Activated CD8-positive, alpha-beta memory T cell treated with anti-CD3 and anti-CD28 coated beads, Interleukin-2, amount 50 U/mL, for 48 hours (primary cell): ENCODE measurements at places on chromosomes 7 and 10.

- DNase-seq = no peak
Observed at GRCh38 chr10:6990891-6991290, 410.8 kb upstream of the PRKCQ start.

DNA sequence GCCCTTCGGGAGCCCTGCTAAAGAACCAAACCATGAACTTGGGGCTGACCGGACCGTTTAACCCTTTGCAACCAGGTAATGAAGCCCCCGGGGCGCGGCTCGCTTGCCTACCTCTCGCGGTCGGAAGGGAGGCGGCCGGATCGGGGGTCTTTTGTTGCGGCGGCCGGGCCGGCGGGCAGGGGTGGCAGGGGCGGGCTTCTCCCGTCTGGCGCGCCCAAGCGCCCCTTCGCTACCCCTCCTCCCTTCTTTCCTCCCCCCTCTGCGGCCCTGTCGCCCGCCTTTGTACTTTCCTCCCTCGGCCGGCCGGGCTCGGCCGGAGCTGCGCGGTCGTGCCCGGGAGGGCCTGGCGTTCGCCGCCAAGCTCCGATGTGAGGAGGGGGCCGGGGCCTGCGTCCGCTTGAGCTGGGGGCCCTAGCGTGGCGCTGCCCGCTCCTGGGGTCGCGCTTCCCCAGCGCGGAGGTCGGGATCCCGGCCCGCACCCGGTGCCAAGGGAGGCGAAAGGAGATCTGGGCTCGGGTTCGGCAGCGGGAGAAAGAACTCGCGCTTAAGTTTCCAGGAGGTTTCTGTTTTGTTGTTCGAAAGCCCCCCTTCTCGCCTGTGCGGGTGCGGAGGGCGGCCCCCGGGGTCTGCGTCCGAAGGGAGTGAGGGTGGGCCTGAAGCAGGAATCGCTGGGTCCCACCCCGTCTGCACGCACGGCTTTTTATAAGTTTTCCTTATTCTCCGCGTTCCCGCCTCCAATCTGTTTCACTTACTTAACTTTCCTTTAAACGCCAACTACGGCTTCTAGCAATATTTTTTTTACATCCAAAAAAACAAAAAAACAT is 436.8 kb upstream of the GALNT17 start:
- DNase-seq = no peak

DNA sequence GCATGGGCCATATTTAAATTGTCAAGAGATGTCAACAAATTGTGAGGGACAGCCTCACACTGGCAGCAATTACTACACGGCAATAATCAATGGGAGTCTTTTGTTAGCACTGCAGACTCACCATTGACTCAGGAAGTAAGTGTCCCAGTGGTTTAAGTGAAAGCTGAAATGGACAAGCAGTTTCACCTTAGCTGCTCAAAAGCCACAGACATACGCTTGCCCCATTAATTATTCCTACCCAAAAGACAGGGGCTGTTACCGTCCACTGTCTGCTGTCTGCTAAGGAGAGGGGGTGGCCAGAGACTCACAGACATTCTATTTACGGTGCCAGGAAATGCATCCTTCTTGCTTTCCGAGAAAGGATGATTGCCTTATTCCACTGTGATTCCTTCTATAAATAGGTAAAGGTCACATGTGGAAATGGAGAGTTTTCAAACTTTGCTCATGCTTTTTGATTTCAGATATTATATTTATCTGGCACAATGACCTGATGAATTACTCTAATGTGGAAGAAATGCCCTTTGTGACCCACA is 309.7 kb upstream of the NFE2L3 start:
- DNase-seq = no peak

- no peak for DNase-seq
Observed at GRCh38 chr7:85750454-85750949, 563.6 kb upstream of the SEMA3D start.

DNA sequence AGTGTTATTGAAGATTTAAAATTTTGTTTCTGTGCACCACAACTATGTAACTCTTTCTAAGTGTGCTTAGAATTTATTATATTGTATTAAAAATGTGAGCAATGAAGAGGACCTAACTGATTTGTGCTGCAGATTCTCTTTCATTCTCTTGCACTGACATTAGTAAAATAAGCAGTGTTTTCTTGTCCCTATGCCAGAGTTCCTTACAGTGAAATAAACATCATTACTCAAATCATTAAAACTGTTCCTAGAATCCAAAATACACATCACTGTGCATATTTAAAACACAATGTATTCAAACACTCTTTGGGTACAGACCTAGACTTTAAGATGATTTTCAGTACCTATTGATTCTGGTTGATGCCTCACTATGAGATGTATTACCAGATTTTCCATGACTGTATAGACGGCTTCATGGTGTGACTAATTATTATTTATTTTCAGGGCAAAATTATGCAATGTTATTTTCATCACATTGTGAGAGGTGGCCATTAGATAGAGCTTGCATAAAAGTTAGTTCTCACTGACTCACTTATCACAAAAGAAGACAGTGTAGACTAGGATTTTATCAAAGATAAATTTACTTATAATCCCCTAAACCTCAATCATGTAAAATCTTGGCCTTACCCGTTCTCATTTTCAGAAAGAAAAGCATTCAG is 93.4 kb downstream of the PTPRZ1 start:
- no peak for DNase-seq

DNA sequence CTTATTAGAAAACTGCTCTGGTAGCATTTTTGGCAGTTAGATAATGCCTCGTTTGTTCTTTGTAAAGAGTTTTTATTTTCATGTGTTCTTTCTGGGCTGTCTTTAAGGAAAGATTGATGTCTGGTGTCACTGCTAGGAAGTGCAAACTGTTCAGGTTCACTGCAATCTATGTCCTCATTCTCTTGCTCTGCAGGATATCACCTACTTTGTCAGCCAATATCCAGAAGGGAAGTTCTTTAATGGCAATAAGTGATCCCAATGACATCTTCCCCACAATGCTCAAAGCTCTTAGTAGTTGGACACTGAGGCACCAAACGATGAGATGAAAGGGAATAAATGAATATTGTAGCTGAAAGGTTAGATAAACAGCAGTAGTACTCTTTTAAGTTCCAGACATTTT is 115.1 kb downstream of the AGMO start:
- no peak for DNase-seq
